ENCODE measurements at places on chromosomes 13 and 19.

GRCh38 chr19:48715681-48716171 is 3.8 kb downstream of the MAMSTR start:
- no peak for DNase-seq

DNA sequence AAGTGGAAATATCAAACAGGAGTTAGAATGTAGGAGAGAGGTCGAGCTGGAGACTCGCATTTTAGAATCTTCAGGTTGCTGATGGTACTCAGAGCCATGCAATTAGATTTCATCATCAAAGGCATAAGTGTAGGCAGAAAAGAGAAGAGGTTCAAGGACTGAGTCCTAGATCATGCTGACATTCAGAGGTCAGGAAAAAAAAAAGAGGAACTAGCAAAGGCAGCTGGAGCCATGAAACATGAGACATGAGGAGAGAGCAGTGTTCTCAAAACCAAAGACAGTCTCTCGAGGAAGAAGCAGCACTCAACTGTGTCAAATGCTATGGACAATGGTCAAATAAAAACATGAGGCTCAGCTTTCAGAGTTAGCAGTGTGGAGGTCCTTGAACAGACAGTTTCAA is 12.4 kb upstream of the TPP2 start:
- no peak for DNase-seq

GRCh38 chr13:46197299-46198048 is 14.3 kb upstream of the LRRC63 start:
- no peak for DNase-seq

DNA sequence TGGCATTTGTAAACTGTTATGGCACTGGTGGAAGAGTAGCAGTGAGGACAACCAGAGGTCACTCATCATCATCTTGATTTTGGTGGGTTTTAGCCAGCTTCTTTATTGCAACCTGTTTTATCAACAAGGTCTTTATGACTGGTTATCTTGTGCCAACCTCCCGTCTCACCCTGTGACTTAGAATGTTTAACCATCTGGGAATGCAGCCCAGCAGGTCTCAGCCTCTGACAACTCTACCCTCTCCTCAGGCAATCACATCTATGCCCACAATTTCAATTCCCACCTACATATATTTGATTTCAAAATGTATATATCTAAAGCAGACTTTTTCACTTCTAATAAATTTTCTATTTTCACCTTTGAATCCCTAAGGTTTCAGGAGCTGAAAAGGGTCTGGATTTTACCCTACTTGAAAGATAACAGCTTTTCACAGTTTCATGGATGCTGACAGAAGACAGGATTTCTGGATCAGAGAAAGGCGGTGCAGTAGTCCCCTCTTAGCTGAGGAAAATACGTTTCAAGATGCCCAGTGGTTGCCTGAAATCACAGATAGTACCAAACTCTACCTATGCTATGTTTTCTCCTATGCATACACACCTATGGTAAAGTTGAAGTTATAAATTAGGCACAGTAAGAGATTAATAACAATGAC is 1171.8 kb downstream of the DIAPH3 start:
- DNase-seq, result no peak

GRCh38 chr13:47133011-47133445 is 236.2 kb upstream of the HTR2A start:
- DNase-seq, result no peak

- no peak for DNase-seq
Observed at GRCh38 chr19:31541396-31541795, 192.2 kb upstream of the TSHZ3 start.

GRCh38 chr13:65638572-65639168 is 1591.5 kb downstream of the PCDH9 start:
- DNase-seq, result peak; percentile 12

- DNase-seq, result no peak
Observed at GRCh38 chr13:47426126-47426849, 529.4 kb upstream of the HTR2A start.

- DNase-seq, result no peak
Observed at GRCh38 chr19:7260161-7260560, 34.1 kb downstream of the INSR start.

GRCh38 chr19:38388349-38389100 is at the start of gene SPRED3:
Gene SPRED3 (plus strand): TSS chr19:38388697. CDS start chr19:38390303, 1,606 bp downstream.
- peak; percentile 76 for DNase-seq

DNA sequence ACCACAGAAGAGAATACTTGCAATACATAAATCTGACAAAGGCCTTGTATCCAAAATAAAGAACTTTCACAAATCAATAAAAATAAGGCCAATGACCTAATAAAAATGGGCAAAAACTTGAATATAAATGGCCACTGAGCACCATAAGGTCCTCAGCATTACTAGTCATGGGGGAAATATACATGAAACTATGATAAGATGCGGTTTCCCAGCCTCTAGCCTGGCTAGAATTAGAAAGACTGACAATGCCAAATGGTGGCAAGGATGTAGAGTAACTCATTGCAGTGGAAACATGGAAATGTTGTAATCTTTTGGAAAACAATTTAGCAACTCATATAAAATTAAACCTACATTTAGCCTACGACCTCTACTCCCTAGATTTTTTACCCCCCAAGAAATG is 227.1 kb downstream of the GGACT start:
- DNase-seq, result no peak

DNA sequence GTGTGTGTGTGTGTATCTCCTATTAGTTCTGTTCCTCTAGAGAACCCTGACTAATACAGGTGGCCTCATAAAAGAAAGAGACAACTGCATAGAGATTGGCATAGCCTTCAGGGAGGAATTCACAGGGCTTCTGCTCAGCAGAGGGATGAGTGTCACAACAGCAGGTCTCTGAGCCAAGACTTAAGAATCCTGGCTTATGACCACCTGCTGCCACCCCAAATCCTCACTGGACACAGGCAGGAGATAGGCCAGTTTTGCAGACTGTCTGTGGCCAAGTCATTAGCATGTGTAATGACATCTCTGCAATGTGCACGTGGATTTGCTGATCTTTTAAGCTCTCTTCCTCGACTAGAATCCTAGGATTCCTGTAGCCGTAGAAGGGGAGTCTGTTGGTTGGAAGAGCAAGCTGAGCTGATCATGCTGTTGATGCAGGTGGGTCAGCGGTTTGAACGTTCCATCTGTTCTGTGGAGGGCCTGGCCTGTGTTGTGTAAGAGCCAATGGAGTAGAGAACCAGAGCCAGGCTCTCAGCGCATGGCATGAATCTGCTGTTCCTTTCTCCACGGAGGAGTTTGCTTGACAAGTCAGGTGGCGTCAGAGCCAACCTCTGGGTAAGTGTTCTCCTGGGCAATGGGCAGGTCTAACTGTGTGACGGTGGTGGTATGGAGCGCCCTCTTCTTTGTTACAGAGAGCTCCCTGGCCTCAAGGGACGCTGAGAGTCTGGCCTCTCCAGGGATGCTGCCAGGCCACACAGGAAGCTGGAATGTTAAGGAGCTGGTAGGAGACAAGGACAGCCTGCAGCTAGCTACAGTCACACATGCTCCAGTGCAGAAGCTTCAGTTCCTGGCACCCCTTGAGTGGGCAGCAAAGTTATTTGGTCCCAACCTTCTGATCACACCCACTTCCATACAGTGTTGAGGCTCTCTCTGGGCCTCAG is 503.1 kb downstream of the FOXO1 start:
- DNase-seq, result no peak

GRCh38 chr13:34591900-34592529 is 350.1 kb upstream of the NBEA start:
- DNase-seq, result no peak

DNA sequence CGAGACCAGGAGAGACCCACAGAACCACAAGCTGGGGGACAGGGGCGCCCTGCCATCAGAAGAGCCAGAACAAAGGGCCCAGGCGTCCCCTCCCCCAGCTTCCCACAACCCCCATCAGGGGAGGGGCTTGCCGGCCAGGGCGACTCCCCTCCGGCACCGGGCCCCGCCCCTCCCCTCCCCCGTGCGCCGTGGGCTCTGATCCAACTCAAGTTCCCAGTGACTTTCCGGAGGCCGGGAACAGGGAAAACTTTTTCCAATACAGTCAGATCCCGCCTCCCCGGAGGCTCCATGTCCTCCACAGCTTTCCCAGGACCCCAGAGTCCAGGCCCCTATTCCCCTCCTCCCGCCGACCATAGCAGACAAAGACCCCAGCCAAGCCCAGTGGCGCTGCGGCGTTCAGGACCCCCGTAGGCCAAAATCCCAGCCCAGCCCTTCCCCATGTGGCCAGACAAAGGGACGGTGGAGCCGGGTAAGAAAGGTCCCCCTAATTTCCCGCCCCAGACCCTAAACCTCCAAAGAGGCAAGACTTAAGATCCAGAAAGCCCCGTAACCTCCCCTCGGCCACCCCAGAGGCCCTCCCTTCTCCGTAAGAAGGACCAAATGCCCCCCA is 673 bp downstream of the TEAD2 start:
- peak; percentile 89 for DNase-seq

- DNase-seq, result no peak
Observed at GRCh38 chr13:77691871-77692270, 5.6 kb upstream of the SLAIN1 start.

- no peak for DNase-seq
Observed at GRCh38 chr13:41053384-41053826, 7.9 kb upstream of the WBP4 start.

GRCh38 chr13:31008400-31009115 is 76.1 kb downstream of the TEX26 start:
- no peak for DNase-seq

DNA sequence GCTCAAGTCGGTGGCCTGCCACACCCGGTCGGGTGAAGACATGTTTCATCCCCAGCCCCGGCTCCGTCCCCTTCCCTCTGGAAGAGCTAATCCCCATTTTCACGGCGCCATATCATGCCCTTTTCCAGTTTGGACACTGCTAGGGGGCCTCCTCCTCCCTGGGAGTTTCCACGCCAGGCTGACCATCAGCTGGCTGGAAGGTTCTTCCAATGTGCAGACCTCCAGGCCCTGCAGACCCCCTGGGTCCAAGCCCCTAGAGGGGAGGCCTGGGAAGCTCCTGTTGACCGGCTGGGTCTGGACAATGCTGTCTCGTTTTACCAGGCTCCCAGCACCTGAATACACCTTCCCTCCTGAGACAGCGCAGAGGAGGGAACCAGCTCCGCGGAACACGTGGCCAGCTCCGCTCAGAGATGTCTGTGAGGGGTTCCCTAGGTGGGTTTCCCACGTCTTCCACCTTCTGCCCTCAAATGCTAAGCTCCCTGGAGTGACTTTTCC is 44.7 kb upstream of the RANBP3 start:
- no peak for DNase-seq

GRCh38 chr19:49271080-49271753 is 53.8 kb downstream of the SLC6A16 start:
- DNase-seq, result no peak

GRCh38 chr19:43495082-43495481 is 9.5 kb downstream of the PHLDB3 start:
- no peak for DNase-seq

GRCh38 chr19:16943942-16944625 is 55.3 kb downstream of the F2RL3 start:
- DNase-seq, result no peak

DNA sequence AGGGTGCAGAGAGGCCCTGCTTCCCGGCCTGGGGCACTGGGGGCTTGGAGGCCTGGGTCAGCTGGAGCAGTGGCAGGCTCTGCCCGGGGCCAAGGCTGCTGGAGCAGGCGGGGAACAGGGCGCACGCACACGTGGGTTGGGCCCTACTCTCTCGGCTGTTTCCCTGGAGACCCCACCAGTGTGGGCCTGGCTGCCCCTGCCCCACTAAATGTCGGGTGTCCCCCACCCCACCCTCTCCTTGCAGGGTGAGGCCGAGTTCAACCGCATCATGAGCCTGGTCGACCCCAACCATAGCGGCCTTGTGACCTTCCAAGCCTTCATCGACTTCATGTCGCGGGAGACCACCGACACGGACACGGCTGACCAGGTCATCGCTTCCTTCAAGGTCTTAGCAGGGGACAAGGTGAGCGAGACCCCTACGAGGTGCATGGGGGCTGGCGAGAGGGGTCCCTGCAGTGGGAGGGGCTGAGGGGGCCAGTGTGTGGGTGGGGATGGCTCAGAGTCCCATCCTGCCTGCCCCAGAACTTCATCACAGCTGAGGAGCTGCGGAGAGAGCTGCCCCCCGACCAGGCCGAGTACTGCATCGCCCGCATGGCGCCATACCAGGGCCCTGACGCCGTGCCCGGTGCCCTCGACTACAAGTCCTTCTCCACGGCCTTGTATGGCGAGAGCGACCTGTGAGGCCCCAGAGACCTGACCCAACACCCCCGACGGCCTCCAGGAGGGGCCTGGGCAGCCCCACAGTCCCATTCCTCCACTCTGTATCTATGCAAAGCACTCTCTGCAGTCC is 15.3 kb downstream of the CAPN12 start:
- no peak for DNase-seq

GRCh38 chr13:34721631-34722595 is 220.2 kb upstream of the NBEA start:
- DNase-seq, result no peak

DNA sequence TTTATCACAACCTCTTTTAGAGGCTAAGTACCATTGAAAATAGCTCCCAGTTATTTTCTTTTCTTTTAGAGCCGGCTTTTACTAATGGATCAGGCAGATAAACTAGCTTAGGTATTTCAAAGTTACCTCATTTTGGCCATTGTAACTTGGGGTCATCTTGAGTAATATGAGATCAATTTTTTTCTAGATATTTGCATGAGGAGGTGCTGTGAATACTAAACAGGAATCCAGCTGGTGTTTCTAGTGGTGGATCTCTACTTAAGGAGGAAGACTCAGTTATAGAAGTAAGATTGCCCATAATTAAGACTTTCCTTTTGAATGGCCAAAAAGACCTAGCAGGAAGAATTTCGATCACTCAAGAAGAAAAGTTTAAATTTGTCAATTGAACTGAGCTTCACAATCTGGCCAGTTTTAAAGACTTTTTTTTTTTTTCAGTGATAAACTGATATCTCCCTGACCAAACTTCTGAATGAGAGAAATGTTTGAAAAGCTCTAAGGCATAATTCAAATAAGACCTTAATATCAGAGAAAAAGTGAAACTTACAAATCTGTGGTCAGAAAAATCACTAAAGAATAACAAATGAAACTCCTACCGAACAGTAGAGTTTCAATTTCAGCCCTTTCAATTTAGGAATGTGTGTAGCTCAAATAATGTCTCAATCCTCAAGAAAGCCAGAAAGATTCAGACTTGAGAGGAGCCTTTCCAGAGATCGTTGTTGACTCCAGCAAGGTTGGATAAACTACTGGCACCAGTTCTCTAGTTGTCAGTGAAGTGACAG is 11.6 kb upstream of the NAA16 start:
- no peak for DNase-seq

DNA sequence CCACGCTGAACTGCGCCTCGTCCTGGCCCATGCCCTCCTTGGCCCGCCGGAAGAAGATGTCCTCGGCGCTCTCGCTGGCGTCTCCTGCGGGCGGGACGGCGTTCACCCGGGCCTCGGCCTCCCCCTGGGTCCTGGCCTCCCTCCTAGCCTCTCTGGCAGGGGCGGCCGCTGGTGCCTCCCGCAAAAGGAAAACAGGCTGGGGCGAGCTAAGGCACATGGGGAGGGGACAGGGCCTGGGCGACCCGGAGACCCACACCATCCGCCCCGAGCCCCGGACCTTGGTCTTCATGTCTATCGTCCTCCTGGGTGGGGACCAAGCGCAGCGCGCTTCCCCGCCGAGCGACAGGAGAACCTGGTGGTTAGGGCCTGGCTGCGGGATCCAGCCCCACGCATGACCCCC is 5.7 kb upstream of the TBXA2R start:
- no peak for DNase-seq

- DNase-seq, result no peak
Observed at GRCh38 chr19:49631014-49631588, 8.8 kb downstream of the RRAS start.

GRCh38 chr13:93499991-93500390 is 273.4 kb downstream of the GPC6 start:
- no peak for DNase-seq

Measured in urothelium cell line (cell line).